Neural progenitor cell (in vitro differentiated cells): ENCODE measurements at places on chromosomes 11 and 22. TPM values are rescaled to one million over a fixed set of nuclear protein-coding genes. Genes with fewer than 3 reads are reported as not detected.
A peak's percentile ranks its signal among the peaks of the same experiment; 100 is the strongest.

- H3K36me3 ChIP-seq, result no peaks in the 10 kb centered on the region
- H3K4me3 ChIP-seq, result no peak overlapping the region
- no peaks in the 10 kb centered on the region for H3K27me3 ChIP-seq
- DNase-seq, result no peak
- no peaks in the 10 kb centered on the region for H3K4me1 ChIP-seq
Measured at GRCh38 chr22:31680861-31681341, 18.9 kb upstream of the PISD start.

GRCh38 chr22:29300467-29300806 lies 6.0 kb upstream of the GAS2L1 start:
- H3K4me1 ChIP-seq, result peaks cover under 1% of the 10 kb centered on the region
- H3K36me3 ChIP-seq, result peaks cover 20% of the 10 kb centered on the region
- no peak overlapping the region for H3K4me3 ChIP-seq
- DNase-seq, result no peak
- no peaks in the 10 kb centered on the region for H3K27me3 ChIP-seq
- no peak overlapping the region for H3K27ac ChIP-seq

DNA sequence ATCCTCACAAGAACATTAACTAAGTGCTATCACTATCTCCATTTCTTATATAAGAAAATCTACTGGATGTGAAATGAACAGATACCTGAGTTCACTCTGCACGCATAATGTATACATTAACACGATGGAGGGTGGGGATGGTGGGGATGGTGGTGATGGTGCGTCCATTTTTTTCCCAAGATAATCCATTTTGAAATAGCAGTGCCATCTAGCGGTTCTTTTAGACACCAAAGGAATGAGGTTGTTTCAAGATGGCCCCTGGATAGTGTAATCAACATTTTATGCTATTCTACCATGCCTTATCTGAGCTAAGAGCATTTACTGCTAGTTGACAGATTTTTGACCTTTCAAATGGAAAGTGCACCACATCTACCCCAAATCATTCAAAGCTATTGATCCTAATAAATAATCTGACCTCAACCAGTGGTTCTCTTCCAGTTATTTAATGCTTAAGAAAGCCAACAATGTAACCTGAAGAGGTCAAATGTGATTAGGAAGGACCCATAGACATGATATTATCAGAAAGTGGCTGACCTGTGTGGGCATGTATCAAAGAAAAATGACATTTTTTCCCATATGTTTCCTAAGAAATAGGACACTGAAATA lies 714.7 kb upstream of the TENM4 start:
- H3K36me3 ChIP-seq, result no peaks in the 10 kb centered on the region
- no peak overlapping the region for H3K4me3 ChIP-seq
- DNase-seq, result peak; percentile 65
- no peaks in the 10 kb centered on the region for H3K4me1 ChIP-seq

DNA sequence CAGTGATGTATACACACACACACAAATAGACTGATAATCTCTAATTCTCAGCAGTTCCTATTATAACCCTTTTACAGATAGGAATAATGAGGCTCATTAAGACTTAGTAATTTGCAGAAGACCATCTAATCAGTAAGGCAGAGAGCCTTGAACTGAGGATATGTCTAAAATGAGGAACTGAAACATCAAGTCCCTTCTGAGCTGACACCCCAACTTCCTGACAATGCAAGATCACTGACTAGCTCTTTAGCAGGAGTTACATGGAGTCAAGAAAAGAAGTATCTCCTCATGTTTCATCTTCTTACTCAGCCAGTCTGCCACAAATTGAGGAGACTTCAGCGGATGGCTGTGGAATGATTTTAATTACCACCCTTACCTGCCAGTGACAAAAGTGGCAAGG lies 193.0 kb downstream of the MSANTD4 start:
- no peaks in the 10 kb centered on the region for H3K36me3 ChIP-seq
- H3K27me3 ChIP-seq, result no peaks in the 10 kb centered on the region
- no peak overlapping the region for H3K4me3 ChIP-seq

- DNase-seq, result no peak
- no peaks in the 10 kb centered on the region for H3K36me3 ChIP-seq
- no peaks in the 10 kb centered on the region for H3K27me3 ChIP-seq
- H3K4me1 ChIP-seq, result no peaks in the 10 kb centered on the region
Measured at GRCh38 chr11:23751280-23751679, 745.6 kb upstream of the LUZP2 start.

GRCh38 chr22:42439821-42440674 lies 7.8 kb upstream of the NFAM1 start:
- peaks cover 25% of the 10 kb centered on the region for H3K4me1 ChIP-seq
- H3K36me3 ChIP-seq, result no peaks in the 10 kb centered on the region
- H3K27ac ChIP-seq, result no peak overlapping the region
- no peak overlapping the region for H3K4me3 ChIP-seq

- H3K4me1 ChIP-seq, result peaks cover 8% of the 10 kb centered on the region
- H3K27me3 ChIP-seq, result no peaks in the 10 kb centered on the region
- H3K36me3 ChIP-seq, result no peaks in the 10 kb centered on the region
- H3K4me3 ChIP-seq, result no peak overlapping the region
- DNase-seq, result peak; percentile 18
Measured at GRCh38 chr11:33930317-33931021, 38.6 kb upstream of the LMO2 start.

GRCh38 chr11:95147364-95147905 lies 57.8 kb downstream of the ENDOD1 start:
- no peak for DNase-seq
- H3K4me1 ChIP-seq, result peaks cover 4% of the 10 kb centered on the region
- no peak overlapping the region for H3K4me3 ChIP-seq
- no peak overlapping the region for H3K27ac ChIP-seq
- no peaks in the 10 kb centered on the region for H3K36me3 ChIP-seq

GRCh38 chr11:29962243-29962642 lies 54.6 kb downstream of the KCNA4 start:
- H3K27ac ChIP-seq, result no peak overlapping the region
- H3K36me3 ChIP-seq, result no peaks in the 10 kb centered on the region
- no peaks in the 10 kb centered on the region for H3K27me3 ChIP-seq
- peak; percentile 58 for DNase-seq
- H3K4me3 ChIP-seq, result no peak overlapping the region
- peaks cover 5% of the 10 kb centered on the region for H3K4me1 ChIP-seq

- H3K36me3 ChIP-seq, result no peaks in the 10 kb centered on the region
- no peak for DNase-seq
- no peak overlapping the region for H3K27ac ChIP-seq
- H3K4me1 ChIP-seq, result peaks cover 7% of the 10 kb centered on the region
- H3K4me3 ChIP-seq, result no peak overlapping the region
Measured at GRCh38 chr11:119835753-119836152, 106.8 kb upstream of the NECTIN1 start.

DNA sequence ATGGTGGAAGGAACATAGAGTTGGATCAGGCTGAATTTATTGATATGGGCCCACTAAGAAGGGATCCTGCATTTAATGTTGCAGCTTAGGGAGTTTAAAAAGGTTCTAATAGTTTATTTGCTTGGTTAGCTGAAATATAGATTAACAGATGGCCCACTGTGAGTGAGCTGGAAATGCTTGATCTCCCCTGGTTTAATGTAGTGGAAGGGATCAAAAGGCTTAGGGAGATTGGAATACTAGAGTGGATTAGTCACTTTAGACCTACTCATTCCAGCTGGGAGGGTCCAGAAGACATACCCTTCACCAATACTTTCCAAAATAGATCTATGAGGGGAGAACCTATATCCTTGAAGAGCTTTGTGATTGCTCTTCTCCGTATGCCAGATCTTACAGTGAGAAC lies 130.1 kb upstream of the ZC3H12C start:
- peak; percentile 9 for DNase-seq
- H3K27me3 ChIP-seq, result no peaks in the 10 kb centered on the region
- no peaks in the 10 kb centered on the region for H3K36me3 ChIP-seq
- H3K4me3 ChIP-seq, result no peak overlapping the region

DNA sequence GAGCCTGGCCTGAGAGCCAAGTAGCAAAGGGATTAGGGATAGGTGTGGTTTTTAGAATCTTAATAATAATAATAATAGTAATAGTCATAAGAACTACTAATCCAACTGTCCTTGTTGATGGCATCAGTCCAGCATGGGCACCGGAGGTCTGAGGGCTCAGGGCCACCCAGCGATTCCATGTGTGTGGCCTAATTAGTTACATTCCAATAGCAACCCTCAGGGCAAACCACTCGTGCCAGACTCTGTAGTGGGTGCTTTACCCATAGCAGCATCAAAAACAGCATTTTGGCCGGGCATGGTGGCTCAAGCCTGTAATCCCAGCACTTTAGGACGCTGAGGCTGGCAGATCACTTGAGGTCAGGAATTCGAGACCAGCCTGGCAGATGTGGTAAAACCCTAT lies 19.0 kb upstream of the MYH9 start:
- no peaks in the 10 kb centered on the region for H3K36me3 ChIP-seq
- H3K4me3 ChIP-seq, result no peak overlapping the region
- no peaks in the 10 kb centered on the region for H3K27me3 ChIP-seq

- peaks cover 10% of the 10 kb centered on the region for H3K4me1 ChIP-seq
- H3K27ac ChIP-seq, result no peak overlapping the region
- peak; percentile 57 for DNase-seq
- H3K36me3 ChIP-seq, result no peaks in the 10 kb centered on the region
- peaks cover 52% of the 10 kb centered on the region for H3K27me3 ChIP-seq
- H3K4me3 ChIP-seq, result peak overlapping the region; percentile 74
Measured at GRCh38 chr11:132942611-132943356, 589.5 kb downstream of the OPCML start.

- H3K36me3 ChIP-seq, result no peaks in the 10 kb centered on the region
- no peak for DNase-seq
- H3K4me3 ChIP-seq, result no peak overlapping the region
- no peak overlapping the region for H3K27ac ChIP-seq
- H3K4me1 ChIP-seq, result peaks cover 76% of the 10 kb centered on the region
Measured at GRCh38 chr11:126162306-126163030, 49.0 kb downstream of the RPUSD4 start.

GRCh38 chr22:24730864-24731263 lies 43.7 kb downstream of the PIWIL3 start:
- H3K36me3 ChIP-seq, result no peaks in the 10 kb centered on the region
- H3K27me3 ChIP-seq, result no peaks in the 10 kb centered on the region
- H3K4me1 ChIP-seq, result peaks cover 40% of the 10 kb centered on the region
- DNase-seq, result peak; percentile 74
- no peak overlapping the region for H3K4me3 ChIP-seq

DNA sequence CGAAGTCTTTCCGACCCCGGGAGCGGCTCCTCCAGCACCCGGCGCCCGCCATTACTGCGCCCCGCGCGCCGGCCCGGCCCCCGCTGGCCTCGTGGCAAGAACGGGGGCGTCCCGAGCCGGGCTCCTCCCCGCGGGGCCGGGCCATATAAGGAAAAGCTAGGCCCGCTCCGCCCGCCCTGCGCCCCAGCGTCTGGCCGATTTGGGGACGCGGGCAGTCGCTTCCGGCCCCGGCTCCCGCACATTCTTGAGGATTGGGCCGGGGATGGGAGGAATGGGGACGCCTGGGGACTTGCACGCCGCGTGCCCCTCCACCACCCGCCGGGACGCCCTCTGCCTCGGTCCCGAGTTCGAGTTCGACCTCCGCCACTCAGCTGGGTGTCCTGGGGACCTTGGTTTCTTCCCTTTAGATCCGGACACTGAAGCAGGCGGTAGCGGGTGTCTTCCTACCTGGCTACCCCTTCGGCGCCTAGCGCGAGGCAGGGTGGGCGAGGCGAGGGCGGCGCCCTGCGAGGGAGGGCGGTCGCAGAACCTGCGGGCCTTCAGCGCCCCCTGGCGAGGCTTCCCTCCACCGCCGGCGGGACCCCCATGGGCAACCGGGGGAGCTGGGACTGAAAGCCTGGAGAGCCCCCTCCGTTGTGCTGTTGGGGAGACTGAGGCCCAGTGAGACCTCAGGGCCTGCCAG lies 3.8 kb downstream of the SMTN start:
- peaks cover 4% of the 10 kb centered on the region for H3K4me1 ChIP-seq
- H3K27me3 ChIP-seq, result no peaks in the 10 kb centered on the region
- no peaks in the 10 kb centered on the region for H3K36me3 ChIP-seq
- H3K4me3 ChIP-seq, result peak overlapping the region; percentile 64
- peak; percentile 90 for DNase-seq

DNA sequence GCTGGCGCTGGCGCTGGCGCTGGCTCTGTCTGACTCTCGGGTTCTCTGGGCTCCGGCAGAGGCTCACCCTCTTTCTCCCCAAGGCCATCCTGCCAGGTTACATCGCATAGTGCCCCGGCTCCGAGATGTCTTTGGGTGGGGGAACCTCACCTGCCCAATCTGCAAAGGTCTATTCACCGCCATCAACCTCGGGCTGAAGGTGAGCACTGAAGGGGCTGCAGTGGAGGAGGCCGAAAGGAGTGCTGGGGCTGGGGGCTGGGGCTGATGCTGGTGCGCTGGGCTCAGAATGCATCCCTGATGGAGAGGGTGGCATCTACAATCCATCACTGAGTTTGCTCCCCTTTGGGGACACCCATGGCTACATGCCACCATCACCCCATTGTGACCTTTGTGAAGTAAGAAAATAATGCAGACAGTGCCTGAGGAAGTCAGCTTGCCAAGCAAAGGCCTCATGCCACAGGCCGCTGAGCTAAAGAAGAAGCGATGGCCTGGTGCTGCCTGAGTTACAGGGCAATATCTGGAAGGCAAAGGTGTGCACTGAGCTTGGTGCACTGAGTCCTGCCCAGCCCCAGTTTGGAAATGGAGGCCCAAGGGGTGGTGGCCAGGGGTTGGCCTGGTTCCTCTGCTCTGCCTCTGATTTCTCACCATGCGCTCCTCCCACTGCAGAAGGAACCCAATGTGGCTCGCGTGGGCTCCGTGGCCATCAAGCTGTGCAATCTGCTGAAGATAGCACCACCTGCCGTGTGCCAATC lies 620 bp downstream of the SMPD1 start:
- no peak for DNase-seq
- no peaks in the 10 kb centered on the region for H3K27me3 ChIP-seq
- H3K4me1 ChIP-seq, result peaks cover 12% of the 10 kb centered on the region

GRCh38 chr11:12188548-12189317 lies 78.3 kb downstream of the MICAL2 start:
- no peak overlapping the region for H3K27ac ChIP-seq
- no peak overlapping the region for H3K4me3 ChIP-seq
- no peaks in the 10 kb centered on the region for H3K27me3 ChIP-seq
- no peak for DNase-seq
- peaks cover 22% of the 10 kb centered on the region for H3K4me1 ChIP-seq

DNA sequence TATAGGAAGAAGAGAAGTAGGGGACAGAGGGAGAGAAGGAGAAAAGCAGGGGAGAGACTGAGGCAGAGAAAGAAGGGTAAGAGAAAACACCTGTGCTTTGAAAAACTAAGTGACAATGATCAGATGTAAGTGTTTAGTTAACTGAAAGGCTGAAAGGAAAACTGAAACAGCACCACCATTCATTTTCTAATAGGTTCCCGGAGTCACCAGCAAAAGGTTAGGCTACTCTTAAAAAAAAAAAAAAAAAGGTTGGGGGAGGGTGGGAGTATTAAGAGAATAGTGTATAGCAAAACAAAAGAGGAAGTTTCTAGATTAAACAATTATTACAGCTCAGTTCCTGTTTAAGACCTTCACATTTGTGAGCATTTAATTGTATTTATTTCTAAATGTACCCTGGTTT lies 113.8 kb downstream of the CADM1 start:
- H3K27ac ChIP-seq, result no peak overlapping the region
- H3K4me3 ChIP-seq, result peak overlapping the region; percentile 25
- peaks cover 4% of the 10 kb centered on the region for H3K36me3 ChIP-seq
- H3K4me1 ChIP-seq, result peaks cover 53% of the 10 kb centered on the region

PATE4 gene
- total RNA-seq, result not detected in 2 replicates

TTC36 gene
- total RNA-seq, result 0.62 TPM in 1 of 2 replicates, not detected in the other

KIF18A gene
- total RNA-seq, result 59.8 and 84.5 TPM in 2 replicates

PAFAH1B2 gene
- 161 and 203 TPM in 2 replicates for total RNA-seq

FXYD6 gene
- 95.6 and 123 TPM in 2 replicates for total RNA-seq

TNNI2 gene
- total RNA-seq, result 1.2 and 2.6 TPM in 2 replicates

HNRNPUL2 gene
- 30.9 and 32.5 TPM in 2 replicates for total RNA-seq
